Epithelial cell of umbilical artery (primary cell): ENCODE measurements at places on chromosomes 12 and 14. TPM values are rescaled to one million over a fixed set of nuclear protein-coding genes. Genes with fewer than 3 reads are reported as not detected.

P2RX2 gene
- total RNA-seq, result not detected in 2 replicates

HOXC12 gene
- total RNA-seq, result not detected in 2 replicates

SDR9C7 gene
- not detected in 2 replicates for total RNA-seq

OR6C74 gene
- total RNA-seq, result not detected in 2 replicates

AICDA gene
- total RNA-seq, result not detected in 2 replicates

ACTR6 gene
- total RNA-seq, result 16.6 and 24.2 TPM in 2 replicates

MYO1H gene
- total RNA-seq, result not detected in 2 replicates

TAS2R7 gene
- not detected in 2 replicates for total RNA-seq

CYP46A1 gene
- total RNA-seq, result under 0.01 TPM in 1 of 2 replicates, not detected in the other

NUP37 gene
- 54.9 and 128 TPM in 2 replicates for total RNA-seq

LTB4R2 gene
- total RNA-seq, result 2.6 and 5.0 TPM in 2 replicates

MSRB3 gene
- total RNA-seq, result 31.5 and 37.1 TPM in 2 replicates

C12orf54 gene
- not detected in 2 replicates for total RNA-seq

MANSC4 gene
- 0.32 TPM in 1 of 2 replicates, not detected in the other for total RNA-seq

KRT82 gene
- not detected in 2 replicates for total RNA-seq

SLC39A5 gene
- not detected in 2 replicates for total RNA-seq

ZDHHC22 gene
- total RNA-seq, result under 0.01 TPM in 1 of 2 replicates, not detected in the other

IGF1 gene
- total RNA-seq, result not detected in 2 replicates

KRT8 gene
- total RNA-seq, result 7.5 and 10.6 TPM in 2 replicates

LHX5 gene
- total RNA-seq, result not detected in 2 replicates

TMEM132C gene
- total RNA-seq, result not detected in 2 replicates

C1S gene
- 1.9 and 5.8 TPM in 2 replicates for total RNA-seq

RNF212B gene
- not detected in 2 replicates for total RNA-seq
